Tongue (tissue), 3 donors: ENCODE measurements at places on chromosomes 12 and 14.

- no peak for DNase-seq
Observed at GRCh38 chr14:28975084-28975483, 208.5 kb downstream of the FOXG1 start.

- peak; percentile 48 for DNase-seq
Observed at GRCh38 chr14:29016050-29016900, 249.7 kb downstream of the FOXG1 start.

- DNase-seq, result no peak
Observed at GRCh38 chr12:131283191-131283861, 329.6 kb downstream of the ADGRD1 start.

- peak; percentile 21 for DNase-seq
Observed at GRCh38 chr12:123532019-123532418, 1.5 kb downstream of the RILPL1 start.
